ENCODE measurements at places on chromosomes 3 and 15.

DNA sequence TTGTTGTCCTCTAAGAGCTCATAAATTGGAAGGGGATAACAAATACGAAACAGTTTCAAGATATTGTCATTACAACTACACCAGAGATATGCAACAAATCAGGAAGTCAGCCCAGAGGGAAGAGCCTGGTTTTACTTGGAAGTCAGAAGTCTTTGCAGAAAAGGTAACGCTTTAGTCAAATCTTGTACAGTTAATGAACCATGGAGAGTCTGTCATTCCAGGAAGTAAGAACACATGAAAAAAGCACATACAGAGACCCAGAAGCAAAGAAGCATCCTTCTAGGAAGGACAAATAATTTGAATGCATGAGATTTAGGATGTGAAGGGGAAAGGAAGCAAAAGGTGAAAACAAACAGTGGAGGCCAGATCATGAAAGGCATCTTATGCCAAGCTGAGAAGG is 19.6 kb downstream of the DYNC1LI1 start:
- DNase-seq: no peak

DNA sequence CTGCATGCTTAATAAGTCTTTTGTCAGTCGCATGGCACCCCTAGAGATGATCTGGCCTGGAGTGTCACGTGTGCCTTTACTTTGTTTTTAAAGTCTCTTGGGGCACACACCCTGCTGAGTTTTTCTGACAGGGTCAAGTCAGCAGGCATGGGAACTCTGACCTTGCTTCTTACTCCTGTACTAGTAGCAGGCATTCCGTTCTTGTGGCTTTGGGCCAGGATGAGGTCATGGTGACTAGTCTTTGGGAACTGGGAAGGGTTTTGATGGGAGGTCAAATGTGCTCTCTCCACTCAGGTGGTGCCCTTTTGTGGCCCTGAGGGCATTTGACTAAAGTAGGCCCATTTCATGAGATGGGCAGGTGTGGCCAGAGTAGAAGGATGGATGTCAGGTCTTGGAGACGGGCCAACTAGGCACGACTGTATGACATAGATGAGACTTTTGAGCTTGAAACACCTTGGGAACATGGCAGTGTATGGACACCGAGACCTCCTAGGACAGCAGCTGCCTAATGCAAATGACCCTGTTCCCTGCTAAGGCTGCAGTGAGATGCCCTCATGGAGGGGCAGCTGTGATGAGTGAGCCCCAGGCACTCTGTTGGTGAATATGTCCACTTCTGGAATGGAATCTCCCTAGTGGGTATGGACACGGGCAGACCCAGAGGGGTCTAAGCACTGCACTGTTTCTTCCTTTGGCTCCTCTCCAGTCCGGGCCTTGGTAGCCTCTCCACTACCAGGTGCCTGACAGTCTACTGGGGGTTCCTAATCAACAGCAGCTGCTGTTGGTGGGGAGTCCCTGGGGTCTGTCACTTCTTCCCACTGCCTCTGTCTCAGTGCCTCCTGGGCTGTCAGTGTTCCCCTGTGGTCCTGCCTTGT is 16.4 kb downstream of the SRPRB start:
- DNase-seq: no peak

DNA sequence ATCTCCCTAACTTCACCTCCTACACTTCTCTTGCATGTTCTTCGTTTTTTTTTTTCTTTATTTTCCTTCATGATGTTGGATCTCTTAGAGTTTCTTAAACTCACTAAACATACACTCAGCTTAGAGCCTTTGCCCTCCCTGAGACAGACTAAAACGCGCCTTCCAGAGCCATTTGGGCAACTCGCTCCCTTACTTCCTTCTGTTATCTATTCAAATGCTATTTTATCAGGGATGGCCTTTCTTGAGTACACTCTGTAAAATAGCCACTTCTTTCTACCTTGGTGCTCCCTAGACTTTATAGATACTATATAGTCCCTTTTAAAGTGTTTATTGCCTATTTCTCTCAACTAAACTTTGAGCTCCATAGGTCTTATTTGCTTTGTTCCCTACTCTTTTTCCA is 598.2 kb upstream of the NECTIN3 start:
- DNase-seq: no peak

DNA sequence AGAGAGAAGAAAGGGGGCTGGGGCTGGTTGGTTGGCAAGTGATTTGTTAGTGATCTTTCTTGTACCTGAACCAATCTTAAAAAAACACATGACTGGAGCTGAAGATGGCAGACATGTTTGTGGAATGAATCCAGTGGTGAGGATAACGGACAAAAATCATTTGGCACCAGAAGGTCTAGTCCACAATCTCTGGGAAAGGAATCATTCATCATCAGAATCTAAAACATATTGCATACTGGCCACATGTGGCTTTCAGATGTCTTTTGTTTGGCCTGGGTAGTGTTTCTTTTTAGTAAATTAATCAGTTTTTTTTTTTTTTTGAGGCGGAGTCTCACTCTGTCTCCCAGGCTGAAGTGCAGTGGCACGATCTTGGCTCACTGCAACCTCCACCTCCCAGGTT is 5.0 kb downstream of the NEK11 start:
- no peak for DNase-seq

Data from CD4-positive, alpha-beta T cell treated with Interleukin-4 for 4 hours (primary cell).